ENCODE measurements at places on chromosomes 7 and 10. TPM values are rescaled to one million over a fixed set of nuclear protein-coding genes. Genes with fewer than 3 reads are reported as not detected.

Gene CHPF2
- total RNA-seq = 31.0 TPM

Gene MTPN
- 121 TPM for total RNA-seq

Gene KCNMA1
- 2.0 TPM for total RNA-seq

Gene AKR1D1
- not detected for total RNA-seq

Gene GDF10
- total RNA-seq = 1.7 TPM

Gene PAX2
- not detected for total RNA-seq

Gene SHLD2
- 13.7 TPM for total RNA-seq

Gene FXYD4
- not detected for total RNA-seq

Gene C7orf57
- not detected for total RNA-seq

Gene VSTM4
- total RNA-seq = 24.4 TPM

Gene INA
- total RNA-seq = 0.08 TPM
